ENCODE measurements at places on chromosomes 16 and 17.
A peak's percentile ranks its signal among the peaks of the same experiment; 100 is the strongest.

DNA sequence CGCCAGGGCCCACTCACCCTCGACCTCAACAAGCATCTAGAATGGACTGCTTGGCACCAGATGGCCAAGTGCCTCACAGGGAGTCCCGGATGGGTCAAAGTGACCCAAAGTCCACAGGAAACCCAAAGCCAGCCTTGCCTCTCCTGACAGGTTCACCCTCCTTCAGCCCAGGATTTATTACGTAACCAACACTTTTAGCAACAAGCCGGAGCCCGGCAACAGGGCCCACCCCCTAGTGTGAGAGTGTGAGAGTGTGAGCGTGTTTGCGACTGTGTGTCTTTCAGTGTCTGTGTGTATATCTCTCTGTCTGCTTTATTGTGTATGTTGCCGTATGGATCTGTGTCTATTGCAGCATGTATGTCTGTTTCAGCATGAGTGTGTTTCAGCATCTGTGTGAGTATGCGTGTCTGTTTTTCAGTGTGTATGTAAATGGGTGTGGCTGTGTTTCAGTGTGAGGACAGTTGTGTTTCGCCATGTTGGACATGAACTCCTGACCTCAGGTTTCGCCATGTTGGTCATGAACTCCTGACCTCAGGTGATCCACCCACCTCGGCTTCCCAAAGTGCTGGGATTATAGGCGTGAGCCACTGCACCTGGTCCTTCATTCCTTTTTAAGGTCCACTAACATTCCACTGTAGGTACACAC is 13.7 kb upstream of the PEMT start:
- DNase-seq: no peak

DNA sequence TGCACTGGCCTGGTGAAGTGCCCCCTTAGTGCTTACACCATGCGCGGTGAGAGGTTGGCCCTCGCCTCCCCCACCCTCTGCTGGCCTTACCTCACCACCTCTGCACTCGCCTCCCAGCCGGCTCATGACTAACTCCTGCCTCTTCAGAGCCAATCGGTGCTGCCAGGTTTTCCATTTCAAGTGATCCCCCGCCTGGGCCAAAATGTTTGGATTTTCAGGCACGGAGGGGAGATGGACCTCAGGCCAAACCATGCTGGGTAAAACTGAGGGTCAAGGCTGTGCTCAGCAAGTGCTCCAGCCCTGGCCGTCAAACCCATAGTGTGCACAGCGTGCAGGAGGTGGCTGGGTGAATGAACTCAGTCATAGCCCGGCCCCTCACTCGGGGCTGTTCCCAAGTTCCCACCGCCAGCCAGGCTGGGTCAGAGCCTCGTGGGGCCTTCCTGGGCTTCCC is 175.4 kb downstream of the SEC14L1 start:
- DNase-seq: no peak

GRCh38 chr17:72215928-72216327 is 95.1 kb downstream of the SOX9 start:
- DNase-seq: no peak

- no peak for DNase-seq
These were observed 127.0 kb downstream of the ABCC6 start for GRCh38 chr16:16096121-16096857.

DNA sequence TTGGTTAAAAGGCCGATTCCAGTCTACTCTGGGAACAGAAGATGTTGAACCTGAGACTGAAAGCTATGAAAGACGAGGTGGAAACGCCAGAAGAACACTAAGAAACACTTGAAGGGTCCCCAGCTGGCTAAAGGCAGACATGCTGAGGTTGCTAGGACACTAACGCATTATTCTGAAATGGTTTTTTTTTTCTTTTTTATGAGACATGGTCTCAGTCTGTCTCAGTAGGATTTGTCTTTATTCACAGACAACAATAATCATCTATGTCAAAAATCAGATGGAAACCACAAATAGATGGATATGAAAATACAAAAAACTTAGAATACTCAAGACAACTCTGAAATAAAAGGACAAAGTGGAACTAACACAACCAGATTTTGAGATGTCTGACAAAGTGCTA is 35.0 kb upstream of the RASD1 start:
- DNase-seq: no peak

DNA sequence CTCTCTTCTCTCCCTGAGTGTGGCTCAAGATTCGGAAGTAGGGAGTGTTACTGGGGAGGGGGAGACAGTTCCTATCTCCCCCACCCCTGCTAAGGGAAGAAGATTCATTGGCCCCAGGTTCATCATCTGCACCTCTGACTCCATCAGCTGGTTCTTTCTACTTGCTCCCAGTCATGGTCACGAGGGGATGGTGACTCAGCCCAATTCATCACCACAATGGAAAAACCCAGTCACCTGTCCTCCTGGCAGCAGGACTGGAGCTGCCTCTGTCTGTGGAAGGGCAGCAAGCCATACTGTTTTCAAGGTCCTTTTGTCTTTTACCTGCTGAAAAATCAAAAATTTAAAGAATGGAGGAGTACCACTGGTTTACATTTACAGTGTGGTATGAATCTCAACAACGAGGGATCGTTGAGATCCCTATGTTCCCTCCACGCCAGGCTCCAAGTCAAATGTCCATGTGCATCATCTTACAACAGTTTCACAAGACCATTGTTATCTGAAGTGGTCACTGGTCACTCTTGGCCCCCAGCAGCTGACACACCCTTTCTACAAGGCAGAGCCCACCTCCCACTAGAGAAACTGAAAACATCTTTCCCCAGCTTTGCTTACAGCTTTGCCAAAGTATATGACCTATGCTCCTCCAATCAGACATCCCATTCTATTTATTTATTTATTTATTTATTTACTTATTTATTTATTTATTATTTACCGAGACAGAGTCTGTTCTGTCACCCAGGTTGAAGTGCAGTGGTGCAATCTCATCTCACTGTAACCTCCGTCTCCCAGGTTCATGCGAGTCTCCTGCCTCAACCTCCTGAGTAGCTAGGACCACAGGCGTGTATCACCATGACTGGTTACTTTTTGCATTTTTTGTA is 40.4 kb upstream of the NDRG4 start:
- no peak for DNase-seq

DNA sequence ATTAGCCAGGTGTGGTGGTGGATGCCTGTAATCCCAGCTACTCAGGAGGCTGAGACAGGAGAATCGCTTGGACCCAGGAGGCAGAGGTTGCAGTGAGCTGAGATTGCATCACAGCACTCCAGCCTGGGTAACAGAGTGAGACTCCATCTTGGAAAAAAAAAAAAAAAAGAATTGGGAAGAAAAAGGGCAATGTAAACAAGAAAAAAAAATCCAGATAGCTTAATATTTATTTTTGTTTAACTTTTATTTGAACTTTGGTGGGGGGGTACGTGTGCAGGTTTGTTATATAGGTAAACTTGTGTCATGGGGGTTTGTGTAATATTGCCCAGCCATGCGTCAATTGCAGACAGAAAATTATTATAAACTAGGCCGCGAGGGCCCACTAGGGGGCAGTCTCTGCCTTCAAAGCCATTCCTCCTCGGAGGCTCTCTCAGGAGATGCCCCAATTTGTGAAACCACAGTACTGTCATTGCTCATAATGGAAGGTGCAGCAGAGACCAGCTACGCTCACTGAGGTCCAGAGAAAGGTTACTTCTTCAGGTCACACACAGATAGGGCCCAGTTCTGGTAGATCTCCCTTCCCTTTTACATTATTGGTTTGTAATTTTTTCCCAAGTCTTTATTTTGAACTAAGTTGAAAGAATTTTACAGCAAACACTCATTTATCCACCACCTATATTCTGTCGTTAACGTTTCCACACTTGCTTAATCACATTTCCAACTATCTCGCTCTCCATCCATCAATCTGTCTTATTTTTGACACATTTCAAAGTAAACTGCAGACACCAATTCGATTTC is 206.2 kb downstream of the PRKCB start:
- peak; percentile 79 for DNase-seq

- no peak for DNase-seq
These were observed 33.6 kb upstream of the CACNG4 start for GRCh38 chr17:66930933-66931332.

DNA sequence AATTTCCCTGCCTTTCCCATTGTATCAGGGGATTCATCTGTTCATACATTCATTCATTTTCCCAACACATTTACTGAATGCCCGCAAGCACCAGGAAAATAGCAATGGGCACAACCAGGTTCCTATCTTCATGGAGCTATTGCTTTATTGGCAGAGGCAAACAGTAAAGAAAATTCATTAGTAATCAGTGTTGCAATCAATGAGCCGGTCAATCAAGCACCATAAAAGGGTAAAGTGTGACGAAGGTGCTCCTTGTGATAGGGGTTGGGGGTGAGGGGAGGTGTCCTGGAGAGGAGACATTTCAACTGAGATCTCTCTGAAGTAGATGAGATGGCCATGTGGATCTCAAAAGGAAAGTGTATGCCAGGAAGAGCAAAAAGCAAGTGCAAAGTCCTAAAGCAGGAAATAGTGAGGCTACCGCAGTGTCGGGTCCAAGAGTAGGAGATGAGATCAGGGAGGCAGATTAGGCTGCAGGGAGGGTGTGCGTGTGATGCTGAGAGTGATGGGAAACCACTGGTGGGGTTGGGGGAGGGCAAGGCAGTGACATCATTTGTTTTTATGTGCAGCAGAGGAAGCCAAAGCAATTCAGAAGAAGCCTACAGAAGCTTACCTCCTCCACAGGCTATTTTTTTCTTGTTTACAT is 28.4 kb downstream of the CDH13 start:
- DNase-seq: peak; percentile 73

- DNase-seq: no peak
These were observed 56.1 kb downstream of the RMI2 start for GRCh38 chr16:11401161-11402050.

GRCh38 chr16:73179705-73180331 is 131.9 kb upstream of the ZFHX3 start:
- no peak for DNase-seq

DNA sequence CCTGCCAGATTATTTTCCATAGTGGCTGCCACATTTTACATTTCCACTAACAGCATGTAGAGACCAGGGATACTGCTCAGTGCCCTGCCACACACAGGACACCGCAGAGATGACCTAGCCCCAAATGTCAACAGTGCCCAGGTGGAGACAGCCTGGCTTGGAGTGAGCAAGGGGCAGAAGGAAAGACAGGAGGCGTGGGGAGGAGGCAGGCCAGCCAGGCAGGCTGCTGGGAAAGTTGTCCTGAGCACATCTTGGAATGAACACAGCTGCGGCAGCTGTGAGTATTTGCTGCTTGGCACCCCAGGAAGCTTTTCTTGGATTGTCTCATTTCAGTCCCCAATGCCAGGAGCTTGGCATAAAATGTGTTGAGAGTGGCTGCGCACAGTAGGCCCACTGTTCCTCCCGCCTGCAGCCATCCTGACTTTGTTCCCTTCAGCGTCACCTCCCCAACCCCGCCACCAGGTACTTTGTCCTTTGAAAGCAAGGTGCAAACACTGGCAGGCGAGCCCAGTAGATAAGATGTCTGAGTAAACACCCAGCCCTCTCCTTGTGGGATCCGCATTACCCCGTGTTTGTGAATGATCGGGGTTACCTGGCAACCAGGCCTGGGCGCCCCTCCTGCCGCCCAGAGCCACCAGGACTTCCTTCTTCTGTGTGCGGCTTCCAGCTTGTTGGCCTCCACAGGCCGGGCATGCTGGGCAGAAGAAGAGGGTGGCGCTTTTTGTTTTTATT is 114.0 kb downstream of the CMIP start:
- no peak for DNase-seq

DNA sequence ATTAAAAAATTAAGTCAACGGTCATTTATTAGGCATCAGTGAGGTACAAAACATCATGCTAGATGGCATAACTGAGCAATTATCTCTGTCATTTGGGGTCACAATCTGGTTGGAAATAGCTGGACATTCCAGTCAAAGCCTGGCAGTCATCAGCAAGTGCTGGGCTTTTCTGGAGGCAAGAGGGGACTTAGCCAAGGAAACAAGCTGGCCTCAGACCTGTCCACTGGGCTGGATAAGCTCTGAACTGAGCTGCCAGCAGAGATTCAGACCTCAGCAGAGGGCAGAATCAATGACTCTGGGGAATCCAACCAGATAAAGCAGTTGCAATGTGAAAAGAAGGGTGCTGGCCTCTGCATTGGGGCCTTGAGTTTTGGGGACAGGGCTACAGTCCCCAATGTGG is 161.9 kb upstream of the NOL11 start:
- no peak for DNase-seq

DNA sequence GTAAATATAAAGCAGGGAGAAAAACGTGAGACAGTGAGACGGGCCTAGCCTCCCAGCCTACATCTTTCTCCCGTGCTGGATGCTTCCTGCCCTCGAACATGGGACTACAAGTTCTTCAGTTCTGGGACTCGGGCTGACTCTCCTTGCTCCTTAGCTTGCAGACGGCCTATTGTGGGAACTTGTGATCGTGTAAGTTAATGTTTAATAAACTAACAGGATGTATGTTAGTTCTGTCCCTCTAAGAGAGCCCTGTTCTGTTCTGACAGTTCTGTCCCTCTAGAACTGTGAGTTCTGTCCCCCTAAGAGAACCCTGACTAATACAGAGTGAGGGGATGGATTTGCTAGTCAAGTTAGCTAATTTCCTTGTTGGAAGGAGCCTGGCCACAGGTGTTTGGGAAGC is 16.7 kb upstream of the MYH10 start:
- DNase-seq: no peak

DNA sequence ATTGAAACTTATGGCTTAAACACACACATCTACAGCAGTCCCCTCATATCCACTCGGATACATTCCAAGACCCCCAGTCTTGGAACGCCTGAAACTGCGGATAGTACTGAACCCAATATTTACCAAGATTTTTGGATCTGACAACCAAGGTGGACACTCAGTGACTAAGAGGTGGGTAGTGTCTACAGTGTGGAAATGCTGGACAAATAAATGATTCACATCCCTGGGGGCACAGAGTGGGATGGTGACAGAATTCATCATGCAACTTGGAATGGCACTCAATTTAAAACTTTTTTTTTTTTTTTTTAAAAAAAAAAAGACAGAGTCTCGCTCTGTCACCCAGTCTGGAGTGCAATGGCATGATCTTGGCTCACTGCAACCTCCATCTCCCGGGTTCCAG is 54.2 kb upstream of the TRAP1 start:
- no peak for DNase-seq

DNA sequence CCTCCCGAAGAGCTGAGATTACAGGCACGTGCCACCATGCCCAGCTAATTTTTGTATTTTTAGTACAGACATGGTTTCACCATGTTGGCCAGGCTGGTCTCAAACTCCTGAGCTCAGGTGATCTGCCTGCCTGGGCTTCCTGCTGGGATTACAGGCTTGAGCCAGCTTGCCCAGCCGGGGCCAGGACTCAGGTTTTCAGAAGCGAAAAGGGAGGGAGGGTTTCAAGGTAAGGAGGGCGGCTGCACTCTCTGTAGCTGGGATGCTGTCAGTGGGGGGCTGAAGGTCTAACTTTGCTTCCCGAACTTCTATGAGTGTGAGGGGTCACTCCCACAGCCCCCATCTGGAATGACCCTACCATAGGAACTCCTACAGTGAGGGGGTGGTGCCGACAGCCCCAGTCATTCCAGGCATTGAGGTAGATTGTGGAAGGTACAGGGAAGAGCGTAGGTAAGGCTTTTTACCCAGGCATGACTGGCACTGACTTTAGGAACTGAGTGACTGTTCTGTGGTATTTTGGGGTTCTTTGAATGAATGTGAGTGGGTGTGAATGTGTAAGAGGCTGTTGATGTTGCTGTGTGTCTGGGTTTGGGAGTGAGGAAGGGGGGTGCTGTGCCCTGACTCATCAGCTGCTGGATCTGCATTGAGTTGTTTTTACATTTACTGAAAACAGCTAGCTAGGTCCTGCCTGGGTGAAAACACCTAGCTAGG is 3.8 kb upstream of the C1QL1 start:
- peak; percentile 17 for DNase-seq

Measured in activated gamma-delta T cell treated with Interleukin-2 at 50 U/mL for 16 hours (primary cell).